ENCODE measurements at places on chromosomes 1 and 21. TPM values are rescaled to one million over a fixed set of nuclear protein-coding genes. Genes with fewer than 3 reads are reported as not detected.

The AADACL3 gene
- total RNA-seq: not detected

The B3GALT5 gene
- total RNA-seq: 0.19 TPM

The NBPF20 gene
- total RNA-seq: 1.4 TPM

The SPRR2E gene
- 4.0 TPM for total RNA-seq

The ROR1 gene
- 9.0 TPM for total RNA-seq

DNA sequence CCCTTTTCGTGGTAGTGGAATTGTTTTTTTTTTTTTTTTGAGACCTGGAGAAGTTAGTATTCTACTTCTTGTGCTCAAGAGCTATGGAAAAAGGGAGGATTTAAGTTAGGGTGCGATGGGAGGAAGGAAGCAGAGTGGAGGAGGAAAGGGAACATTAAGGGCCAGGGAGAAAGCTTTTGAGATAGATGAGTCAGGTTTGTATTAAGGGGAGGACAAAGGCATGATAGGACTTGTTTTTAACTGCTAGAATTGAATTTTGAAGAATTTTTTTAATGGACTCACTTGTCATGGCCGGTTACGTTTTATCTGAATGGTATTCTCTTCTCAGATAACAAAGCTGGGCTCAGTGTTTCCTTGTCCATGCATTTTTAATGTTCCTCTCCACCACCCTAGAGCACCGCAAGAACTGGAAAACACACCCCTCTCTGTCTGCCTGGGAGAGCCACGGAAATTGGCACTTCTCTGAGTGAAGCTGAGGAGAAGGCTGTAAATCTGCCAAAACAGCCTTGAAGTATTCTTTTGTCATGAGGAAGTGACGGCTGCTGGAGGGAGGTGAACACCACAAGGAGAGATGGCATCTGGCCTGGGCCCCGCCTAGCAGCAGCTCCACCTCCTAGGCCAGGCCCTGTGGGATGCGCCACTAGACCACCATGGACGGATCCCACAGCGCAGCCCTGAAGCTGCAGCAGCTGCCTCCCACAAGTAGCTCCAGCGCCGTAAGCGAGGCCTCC, 3.5 kb downstream of the NIPAL3 start:
- no peak for DNase-seq

DNA sequence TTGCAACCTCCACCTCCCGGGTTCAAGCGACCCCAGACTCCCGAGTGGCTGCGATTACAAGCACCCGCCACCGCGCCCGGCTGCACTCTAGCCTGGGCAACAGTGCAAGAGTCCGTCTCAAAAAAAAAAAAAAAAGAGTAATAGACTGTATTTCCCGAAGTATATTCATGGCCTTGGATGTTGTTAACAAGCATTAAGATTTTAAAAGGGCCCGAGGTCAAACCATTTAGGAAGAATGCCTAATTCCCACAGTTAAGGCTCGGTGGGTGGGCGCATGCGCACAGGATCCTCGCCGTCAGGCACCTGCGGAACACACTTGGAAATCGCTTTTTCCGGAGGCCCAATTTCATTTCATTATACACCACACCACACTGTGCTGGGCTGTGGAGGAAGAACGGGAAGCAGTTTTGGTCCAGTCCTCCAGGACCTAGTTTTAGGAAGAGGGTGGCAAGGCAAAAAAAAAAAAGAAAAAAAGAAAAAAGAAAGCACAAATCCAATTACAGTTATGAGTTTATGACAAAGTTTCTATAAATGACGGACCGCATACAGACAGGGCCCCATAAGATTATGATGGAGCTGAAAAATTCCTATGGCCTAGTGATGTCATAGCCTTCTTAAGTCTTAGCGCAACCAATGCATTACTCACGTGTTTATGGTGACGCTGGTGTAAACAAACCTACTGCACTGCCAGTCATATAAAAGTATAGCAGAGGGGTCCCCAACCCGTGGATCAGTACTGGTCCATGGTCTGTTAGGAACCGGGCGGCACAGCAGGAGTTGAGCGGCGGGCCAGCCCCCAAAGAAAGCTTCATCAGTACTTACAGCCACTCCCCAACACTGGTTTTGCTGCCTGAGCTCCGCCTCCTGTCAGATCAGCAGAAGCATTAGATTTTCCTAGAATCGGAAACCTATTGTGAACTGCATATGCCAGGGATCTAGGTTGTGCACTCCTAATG, 38.2 kb downstream of the H3-3A start:
- DNase-seq: no peak

DNA sequence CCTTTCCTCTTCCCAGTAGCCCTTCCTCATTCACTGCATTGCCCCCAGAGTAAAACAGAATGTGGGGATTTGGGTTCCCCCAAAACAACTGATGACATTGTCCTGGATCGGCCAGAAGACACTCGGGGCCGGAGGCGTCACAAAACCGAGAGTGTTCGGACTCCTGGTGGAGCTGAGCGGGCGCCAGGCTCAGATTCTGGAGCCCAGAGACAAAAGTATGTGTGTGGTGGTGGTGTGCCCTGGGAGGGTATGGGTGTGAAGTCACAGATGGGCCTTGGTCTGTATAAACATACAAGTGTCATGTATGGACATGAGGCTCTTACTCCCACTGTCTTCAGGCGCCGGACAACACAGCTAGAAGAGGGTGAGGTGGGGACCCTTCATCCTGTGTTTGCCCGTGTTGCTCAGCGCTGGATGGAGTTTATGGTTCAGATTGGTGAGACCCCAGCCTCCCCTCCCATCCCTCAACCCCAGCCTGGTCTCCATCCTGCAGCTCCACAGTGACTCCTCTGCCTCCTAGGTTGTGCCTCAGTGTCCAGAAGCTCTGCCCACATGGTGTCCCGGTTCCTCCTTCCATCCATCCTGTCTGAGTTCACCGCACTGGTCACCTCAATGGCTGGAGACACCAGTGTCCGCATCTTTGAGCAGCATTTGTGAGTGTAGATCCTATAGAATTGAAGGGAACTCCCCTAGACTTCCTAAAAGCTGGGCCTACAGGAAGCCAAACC, 12.4 kb downstream of the HYI start:
- DNase-seq: no peak

DNA sequence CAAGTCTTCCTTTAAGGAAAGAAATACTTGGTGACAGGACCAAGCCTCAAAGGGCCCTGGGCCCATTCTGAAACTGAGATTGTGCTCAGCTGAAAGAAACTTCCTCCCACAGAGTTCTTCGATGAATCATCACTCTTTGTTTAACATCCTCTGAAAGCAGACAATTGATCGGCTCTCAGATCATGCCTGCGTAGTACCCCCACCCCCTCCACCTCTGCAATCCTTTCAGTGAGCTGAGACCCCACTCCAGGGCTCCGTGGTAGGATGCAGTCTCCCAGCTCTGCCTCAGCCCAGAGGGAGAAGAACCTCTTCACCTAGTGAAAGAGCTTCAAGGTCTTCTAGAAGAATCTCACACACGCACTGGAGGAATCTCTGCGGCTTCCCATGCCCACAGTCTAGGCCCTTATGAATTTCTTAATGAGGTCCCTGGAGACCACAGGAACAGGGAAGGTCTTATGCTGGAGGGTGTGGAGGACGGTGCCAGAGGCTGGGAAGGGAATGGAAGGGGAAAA, 104.9 kb upstream of the SOD1 start:
- no peak for DNase-seq

GRCh38 chr1:38183096-38183495, 136.5 kb upstream of the POU3F1 start:
- DNase-seq: no peak

GRCh38 chr1:46086576-46086975, 45.9 kb downstream of the PIK3R3 start:
- DNase-seq: no peak

GRCh38 chr1:110151175-110151669, 928 bp downstream of the SLC6A17 start:
- no peak for DNase-seq

DNA sequence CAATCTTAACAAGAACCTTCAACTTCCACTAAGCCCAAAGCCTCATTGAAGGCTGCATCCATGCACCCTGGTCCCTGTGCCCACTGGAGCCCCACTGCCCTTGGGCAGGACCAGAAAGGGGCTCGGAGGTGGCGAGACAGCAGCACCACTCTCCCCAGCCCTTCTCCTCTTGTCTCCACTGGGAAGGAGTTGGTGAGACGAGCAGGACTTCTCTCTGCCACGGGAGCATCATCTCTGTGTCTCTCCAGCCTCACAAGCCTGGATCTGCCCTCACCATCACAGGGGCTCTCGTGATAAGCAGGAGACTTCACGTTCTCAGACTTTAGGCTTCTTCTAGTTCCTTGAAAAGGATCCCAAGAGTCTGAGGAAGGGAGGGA, 7.2 kb upstream of the ETV3L start:
- no peak for DNase-seq

GRCh38 chr1:26913389-26913753, 404 bp downstream of the NR0B2 start:
- DNase-seq: no peak
